CD4-positive, alpha-beta T cell treated with Interleukin-4 for 4 hours (primary cell): ENCODE measurements at places on chromosomes 1 and 21.

DNA sequence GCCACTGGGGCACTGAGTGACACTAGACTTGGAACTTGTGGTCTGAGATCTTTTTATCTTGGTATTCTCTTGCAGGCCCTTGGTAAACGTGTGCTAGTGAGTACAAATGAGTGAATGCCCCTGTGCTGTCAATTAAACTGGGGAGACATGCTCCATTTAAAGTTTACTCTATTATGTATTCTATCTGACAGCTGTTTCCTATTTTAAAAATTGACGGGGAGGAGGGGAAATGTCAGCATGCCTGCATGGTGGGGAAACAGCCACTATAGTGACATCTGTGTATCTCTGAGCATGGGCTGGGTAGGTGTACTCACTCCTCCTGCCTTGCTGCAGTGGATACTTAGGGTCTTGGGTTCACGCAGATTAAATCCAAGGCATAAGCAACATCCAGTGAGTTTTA is 59.0 kb upstream of the IKBKE start:
- no peak for DNase-seq

GRCh38 chr1:6888870-6889269 is 103.6 kb downstream of the CAMTA1 start:
- DNase-seq, result no peak

DNA sequence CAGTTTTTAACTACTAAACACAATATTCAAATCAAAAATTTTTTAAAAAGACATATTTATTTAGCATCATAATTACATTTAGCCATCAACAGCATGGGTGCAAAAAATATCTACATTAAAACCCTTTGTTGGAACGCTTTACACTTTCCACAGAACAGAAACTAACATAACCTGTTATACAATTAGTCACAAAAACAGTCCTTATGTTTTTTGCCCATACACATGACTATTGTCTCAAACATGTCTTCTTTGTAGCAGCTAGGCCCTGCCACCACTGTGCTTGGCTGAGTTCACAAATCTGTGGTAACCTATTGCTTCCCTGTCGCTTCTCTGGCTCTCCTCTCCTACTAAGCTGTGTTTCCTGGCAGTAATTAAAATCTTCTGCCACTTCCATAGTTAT is 1350.0 kb upstream of the ADGRL2 start:
- no peak for DNase-seq

DNA sequence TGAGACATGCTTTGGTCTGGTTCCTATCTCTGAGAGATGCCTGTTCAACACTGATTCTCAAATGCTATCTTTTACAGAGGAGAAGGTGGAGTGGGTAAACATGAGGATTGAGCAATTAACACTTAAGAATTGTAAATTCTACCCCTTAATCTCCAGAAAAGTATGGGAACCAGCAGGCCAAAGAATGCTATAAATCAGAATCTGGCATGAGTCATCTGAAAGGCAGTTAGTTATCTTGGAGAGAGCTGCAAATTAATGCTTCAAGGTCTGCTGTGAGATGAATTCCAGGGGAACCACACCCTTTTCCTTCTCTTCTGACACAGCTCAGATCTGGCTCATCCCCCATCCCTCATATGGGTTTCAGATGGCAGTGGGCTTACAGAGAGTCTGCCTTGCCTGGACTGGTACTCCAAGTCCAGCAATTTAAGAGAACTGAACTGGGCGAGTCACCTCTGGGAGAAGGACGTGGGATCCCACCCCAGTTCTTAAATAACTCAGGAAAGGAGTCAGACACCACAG is 5.2 kb downstream of the S100A10 start:
- DNase-seq, result no peak

DNA sequence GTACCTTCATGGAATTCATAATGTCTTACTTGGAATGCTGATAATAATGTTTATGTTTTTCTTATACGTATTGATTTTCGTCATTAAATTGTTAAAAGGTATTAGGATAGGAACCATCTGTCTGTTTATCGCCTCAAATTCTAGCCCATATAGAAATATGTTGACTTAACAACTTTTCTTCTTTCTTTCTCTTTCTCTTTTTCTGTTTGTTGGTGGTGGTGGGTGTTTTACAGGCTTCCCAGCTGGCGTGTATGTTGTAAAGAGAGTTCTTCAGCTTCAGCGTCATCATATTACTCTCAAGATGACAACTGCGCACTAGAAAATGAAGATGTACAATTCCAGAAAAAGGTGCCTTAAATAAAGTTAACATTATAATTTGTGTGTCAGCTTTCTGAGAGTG is 18.3 kb downstream of the SUCO start:
- DNase-seq, result no peak

- DNase-seq, result no peak
Measured at GRCh38 chr1:168004531-168004930, 67.7 kb upstream of the MPC2 start.

DNA sequence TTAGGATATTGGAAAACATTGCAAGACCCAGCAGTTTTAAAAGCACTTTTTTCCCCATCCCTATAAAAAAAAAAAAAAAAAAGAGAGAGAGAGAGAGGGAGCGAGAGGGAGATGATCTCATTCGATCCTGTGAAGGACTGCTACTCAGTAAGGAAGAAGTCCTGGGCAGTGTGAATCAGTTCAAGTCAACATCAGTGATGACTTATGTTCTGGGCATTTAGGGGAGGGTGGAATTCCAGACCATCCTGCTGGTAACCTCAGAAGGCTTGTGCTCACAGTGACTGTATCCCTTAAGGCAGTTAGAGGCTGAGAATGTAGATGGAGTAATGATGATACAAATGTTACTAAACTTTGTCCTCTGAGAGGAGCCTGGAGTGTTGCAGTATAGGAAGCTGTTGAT is 151.4 kb downstream of the TGFB2 start:
- no peak for DNase-seq

DNA sequence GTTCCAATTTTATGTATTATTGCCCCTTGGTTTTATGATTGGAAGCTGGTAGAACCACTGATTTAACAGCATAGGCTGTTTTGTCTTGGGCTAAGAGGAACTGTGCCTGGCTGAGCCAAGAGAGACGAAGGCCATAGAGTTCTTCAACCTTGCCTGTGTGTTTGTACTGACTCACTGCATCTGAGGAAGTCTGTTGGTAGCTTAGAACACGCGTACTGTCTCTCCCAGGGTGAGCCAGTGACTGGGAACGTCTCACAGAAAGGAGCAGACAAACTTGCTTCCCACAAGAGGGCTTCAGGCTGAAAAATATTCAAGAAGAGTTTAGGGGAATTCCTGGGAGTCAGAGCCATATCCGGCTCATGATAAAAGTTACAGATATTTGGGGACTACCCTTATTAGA is 14.9 kb downstream of the TMEM51 start:
- no peak for DNase-seq

GRCh38 chr1:85677656-85678055 is 30.6 kb downstream of the ZNHIT6 start:
- DNase-seq, result no peak

DNA sequence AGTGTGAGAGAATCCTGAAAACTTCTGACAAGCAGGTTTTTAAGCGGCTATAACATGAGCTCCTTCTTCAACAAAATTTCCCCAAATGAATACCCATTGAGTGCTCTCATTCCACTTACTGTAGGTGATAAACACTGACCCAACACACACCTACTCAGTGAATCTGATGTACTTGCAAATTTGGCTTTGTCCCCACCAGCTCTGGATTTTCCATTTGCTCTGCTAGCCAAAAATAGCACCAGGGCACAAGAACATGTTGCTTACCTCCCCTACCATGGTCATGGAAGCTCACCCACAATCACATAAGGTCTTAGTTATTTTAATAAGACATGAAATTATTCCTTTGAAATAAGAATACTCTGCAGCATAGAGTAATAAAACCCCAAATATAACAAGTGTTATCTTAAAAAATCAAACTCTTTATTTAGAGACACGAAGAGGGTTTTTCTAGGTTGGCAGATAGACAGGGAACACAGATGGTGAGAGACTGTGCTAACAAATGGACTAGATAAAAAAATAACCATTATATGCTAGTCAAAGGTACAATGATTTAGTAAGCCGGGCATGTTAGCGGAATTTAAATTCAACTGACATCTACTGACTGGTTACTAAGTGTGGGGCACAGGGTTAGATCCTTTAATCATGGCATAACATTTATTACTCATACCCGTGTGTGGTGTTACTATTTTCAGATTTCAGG is 291.9 kb downstream of the KCNH1 start:
- no peak for DNase-seq

DNA sequence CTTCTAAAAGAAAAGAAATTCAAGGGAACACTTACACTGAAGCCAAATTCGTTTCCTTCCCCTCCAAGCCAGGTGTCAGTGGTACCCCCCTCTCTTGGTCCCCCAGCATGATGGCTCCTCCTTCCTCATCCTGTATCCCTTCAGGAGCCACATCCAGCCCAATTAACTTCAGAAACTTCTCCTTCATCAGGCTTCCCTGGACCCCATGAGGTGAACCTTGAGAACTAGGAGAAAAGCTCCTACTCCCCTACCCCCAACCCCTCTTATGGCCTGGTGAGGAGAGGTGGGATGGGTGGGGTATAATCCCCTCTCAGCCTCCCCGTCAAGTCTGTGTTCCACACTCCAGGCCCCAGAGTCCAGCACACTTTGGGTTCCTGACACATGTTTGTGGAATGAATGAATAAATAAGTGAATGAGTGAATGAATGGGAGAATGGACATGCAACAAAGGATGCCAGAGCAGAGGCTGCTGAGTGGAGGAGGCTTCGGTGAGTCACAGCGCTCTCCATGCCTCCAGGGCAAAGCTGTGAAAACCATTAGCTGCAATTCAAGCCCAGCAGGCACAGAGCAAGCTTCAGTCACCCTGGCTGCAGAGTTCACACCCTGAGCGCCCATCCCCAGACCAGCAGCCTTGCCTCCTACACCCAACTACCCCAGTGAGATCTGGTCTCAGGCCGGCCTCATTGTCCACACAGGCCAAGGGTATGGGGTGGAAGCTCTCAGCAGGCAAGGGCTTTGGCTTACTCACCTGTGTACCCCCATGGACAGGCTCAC is 43.8 kb downstream of the BATF3 start:
- no peak for DNase-seq

DNA sequence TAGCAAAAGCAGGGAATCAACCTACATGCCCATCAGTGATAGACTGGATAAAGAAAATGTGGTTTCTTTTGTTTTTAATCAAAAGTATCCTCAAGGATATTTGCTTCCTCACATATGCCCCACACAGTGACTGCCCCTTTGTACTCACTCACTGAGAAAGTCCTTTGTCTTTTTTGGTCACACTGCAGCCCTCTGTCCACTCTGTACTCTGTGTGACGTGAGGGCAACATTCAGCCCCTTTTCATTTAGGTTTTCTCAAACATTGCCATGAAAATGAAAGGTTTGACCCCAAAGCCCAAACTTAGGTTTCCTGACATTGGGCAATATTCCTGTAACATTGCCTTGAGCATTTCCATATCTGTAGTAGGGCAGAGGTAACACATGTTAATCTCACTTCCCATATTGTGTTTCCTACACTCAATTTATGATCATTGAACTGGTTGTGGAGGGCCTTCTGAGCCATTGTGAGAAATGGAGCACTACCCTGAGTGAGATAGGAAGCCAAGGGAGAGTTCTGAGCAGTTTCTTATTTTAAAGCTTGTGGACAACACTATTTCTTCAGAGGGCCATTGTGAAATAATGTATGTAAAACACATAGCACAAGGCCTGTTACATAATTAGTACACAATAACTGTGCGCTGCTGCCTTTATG is 501.9 kb upstream of the C1orf87 start:
- DNase-seq, result no peak

DNA sequence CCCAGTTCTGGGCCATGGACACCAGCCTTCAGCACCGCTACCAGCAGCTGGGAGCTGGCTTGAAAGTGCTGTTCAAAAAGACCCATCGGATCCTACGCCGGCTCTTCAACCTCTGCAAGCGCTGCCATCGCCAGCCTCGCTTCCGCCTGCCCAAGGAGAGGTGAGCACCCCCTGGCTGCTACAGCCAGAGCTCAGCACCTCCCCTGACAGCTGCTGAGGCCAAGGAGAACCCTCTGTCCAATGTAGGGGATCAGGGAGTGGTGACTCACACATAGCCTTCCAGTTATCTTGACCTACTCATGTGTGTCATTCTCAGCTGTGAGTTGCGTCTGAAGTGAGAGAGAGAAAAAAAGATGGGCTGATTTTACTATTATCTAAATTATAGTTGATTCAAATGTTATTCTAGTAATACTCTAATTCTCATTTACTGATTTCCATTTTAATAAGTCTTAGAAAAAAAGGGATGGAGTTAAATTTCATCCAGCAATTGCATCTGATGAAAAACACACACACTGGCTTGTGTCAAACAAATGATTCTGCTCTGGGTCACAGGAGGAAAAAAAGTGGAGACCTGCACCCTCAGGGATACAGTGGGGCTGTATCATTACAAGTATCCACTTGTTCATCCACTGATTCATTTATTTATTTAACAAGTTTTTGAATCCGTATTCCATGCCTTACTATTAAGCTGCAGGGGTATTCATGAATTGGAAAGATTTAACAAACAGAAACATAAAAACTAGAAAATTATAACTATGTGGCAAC is 108.0 kb downstream of the BRINP2 start:
- no peak for DNase-seq

DNA sequence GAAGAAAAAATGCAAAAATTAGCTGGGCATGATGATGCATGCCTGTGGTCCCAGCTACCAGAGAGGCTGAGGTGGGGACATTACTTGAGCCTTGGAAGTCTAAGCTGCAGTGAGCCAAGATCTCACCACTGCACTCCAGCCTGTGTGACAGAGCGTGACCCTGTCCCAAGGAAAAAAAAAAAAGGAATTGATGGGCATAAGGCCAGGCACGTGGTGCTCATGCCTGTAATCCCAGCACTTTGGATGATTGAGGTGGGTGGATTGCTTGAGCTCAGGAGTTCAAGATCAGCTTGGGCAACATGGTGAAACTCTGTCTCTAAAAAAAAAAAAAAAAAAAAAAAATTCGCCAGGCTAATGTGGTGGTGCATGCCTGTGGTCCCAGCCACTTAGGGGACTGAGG is 55.8 kb upstream of the ATP2B4 start:
- no peak for DNase-seq

GRCh38 chr1:37656026-37656425 is 21.3 kb upstream of the RSPO1 start:
- no peak for DNase-seq

GRCh38 chr1:63797056-63797726 is 23.4 kb downstream of the ROR1 start:
- no peak for DNase-seq

DNA sequence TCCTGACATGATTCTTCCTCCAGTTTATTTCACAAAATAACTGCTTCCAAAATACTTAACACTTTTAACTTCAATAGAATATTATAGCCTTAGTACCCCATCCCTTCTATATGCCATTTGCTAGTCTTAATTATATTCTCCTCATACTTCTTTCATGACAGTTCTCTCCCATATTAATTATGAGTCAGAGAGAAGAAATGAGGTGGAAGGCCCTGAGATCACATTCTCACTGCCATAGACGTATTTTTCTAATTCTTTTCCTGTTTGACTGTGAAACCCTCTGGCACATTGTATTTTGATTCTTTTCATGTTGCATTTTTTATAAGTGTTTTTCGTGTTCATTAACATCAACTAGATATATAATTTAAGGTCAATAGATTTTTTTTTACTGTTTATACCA is 88.4 kb downstream of the GTF2B start:
- no peak for DNase-seq
